ENCODE measurements at places on chromosomes 12 and 14. TPM values are rescaled to one million over a fixed set of nuclear protein-coding genes. Genes with fewer than 3 reads are reported as not detected.

The CEBPE gene
- not detected for total RNA-seq

The SMIM41 gene
- 0.43 TPM for total RNA-seq

The DEGS2 gene
- total RNA-seq, result not detected

The MEG3 gene
- total RNA-seq, result 120 TPM

The HOTAIR gene
- total RNA-seq, result 3.2 TPM

The RPGRIP1 gene
- total RNA-seq, result not detected

The AKAP6 gene
- total RNA-seq, result 3.9 TPM

The BATF gene
- total RNA-seq, result not detected

The MMP19 gene
- 9.7 TPM for total RNA-seq

The DACT1 gene
- total RNA-seq, result 35.8 TPM

The ESR2 gene
- total RNA-seq, result not detected

The SCARB1 gene
- 28.5 TPM for total RNA-seq

The ART4 gene
- under 0.01 TPM for total RNA-seq

The GLI1 gene
- 1.9 TPM for total RNA-seq

DNA sequence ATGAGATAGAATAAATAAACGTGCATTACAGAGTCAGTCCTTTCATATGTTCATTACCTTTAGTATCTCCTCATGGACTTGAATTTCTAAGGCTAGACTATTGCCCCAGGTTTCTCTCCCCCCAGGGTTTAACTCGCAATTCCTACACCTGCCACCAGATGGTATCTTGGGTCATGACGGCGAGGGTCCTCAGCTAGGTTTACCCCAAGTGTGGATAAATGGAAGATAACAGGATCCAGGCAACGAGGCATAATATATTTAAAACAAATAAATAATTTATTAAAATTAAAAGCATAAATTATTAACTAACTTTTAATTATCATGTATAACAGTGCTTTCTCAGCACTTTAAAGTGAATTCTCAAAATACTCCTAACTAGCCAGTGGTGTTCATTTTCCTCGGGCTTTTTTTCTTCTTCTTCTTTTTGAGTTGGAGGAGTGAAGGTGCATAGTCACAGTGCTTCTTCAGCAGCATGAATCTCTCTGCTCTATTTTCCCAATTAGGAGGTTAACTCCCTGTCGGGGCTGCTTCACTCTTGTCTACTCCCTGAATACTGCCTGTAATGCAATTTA is 243.5 kb upstream of the CAND1 start:
- DNase-seq, result peak; percentile 17

DNA sequence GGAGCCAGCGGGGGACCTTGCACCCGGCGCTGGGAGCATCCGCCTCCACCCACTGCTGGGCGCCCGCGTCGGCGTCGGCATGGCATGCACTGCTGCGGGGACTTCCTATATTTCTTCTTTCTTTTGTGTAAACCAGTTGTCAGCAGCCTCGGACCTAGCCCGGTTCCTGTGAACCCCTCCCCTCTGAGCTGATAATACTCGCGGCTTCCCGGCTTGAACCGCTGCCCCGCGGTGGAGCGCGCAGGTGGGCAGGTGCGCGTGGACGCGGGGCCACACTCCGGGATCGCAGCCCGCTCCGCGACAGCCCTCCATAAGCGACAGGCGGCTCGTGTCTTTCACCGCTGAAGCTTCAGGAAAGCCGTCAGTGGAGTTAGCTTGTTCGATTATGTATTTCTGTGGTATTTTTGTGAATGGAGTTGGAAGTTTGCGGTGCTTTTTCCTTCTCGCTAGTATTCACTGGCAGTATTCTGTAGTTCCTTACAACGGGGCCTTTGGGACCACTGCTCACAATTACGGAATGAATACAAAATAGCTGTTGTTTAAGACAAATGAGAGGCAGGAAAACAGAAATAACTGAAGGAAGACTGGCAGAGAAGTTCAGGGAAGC is 870 bp downstream of the BMAL2 start:
- no peak for DNase-seq

- no peak for DNase-seq
Measured at GRCh38 chr14:56057767-56058166, 60.4 kb upstream of the PELI2 start.

DNA sequence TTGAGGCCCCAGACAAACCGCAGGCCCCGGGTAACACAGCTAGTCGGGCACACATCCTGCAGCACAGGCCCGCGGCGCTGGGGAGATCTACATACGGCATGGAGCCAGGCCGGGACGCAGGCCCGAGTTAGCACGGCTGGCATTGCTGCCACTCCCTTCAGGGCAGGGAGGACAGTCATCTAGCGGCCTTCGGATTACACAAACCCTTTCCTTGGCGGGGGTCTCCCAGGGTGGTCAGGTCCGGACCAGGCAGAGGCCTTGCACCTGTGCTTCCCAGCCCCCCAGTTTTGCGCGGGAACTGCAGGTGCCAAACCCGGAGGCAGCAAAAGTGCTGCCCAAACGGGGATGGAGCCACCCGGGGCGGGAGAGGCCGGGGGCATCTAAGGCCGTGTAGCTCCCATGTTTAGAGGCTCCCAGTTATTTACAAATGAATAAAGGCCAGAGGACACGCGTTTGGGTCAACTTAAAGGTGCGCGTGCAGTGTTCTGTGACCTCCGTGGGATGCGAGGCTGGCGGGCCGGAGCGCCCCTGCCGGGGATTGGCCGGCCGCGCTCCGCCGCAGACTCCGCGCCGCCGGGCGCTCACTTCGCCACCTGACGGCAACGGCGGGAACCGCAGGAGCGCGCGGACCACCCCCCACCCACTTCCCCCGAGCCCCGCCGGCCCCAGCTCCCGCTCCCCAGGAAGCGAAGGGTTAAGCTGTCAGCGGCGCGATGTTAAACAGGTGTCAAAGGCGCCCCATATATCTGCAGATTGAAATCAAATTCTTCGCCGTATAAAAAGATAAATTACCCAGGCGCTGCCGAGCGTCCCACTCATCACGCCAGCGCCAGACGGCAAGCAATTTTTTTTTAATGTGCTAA is 18.1 kb downstream of the VSX2 start:
- peak; percentile 19 for DNase-seq

DNA sequence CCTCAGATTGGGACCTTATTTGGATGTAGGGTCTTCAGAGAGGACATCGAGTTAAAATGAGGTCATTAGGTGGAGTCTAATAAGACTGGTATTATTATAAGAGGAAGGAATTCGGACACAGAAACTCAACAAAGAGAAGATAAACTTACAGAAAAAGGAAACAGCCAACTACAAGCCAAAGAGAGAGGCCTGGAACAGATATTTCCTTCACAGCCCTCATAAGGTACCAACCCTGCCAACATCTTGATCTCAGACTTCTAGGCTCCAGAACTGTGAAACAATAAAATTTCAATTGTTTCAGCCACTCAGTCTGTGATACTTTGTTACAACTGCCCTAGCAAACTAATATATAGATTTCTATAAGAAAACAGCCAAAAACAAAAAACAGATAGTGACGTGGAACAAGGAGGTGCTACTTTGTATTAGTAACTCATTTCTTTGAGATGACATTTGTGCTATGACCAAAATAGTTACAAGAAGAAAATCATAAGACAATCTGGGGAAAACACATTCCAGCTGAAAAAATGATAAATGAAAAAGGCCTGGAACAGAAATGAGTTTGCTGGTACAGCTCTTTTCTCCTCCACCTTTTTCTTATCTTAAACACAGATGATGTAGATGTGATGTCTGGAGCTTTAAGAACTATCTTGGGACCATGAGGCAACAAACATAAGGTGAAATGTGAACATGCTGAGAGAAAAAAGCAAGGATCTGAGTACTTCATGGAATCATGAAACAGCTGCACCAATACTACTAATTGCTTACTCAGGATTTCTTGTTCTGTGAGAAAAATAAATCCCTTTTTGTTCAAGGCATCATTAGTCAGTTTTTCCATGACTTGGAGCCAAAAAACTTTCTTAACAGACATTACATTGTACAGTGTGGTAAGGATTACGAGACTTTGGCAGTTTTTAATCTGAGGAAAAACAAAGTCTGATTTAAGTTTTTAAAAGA is 243.2 kb downstream of the ANO6 start:
- peak; percentile 12 for DNase-seq

- DNase-seq, result no peak
Measured at GRCh38 chr12:88141425-88141773, 489 bp downstream of the CEP290 start.

DNA sequence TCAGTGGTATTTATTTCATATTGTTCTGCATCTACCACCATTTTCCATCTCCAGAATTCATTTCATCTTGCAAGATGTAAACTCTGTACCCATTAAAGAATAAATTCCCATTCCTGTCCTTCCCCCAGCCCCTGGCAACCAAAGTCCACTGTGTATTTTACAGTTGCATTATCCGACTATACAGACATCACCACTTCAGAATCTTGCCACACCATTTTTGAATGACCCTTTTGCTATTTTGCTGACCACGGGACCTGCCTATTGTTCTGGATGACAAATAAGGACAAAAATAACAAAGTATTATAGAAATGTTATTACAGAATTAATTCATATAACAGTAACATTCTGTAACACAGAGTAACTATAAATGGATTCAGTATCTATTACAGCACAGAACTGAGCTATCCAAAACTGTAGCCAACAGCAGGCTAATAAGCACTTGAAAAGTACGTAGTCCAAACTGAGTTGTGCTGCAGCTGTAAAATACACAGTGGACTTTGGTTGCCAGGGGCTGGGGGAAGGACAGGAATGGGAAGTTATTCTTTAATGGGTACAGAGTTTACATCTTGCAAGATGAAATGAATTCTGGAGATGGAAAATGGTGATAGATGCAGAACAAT is 61.3 kb downstream of the CDK17 start:
- DNase-seq, result no peak

GRCh38 chr12:113248842-113249435 is 27.7 kb downstream of the TPCN1 start:
- DNase-seq, result no peak

- no peak for DNase-seq
Measured at GRCh38 chr12:57822392-57823130, 4.0 kb upstream of the AVIL start.

- no peak for DNase-seq
Measured at GRCh38 chr12:118368821-118369220, 3.9 kb downstream of the TAOK3 start.

DNA sequence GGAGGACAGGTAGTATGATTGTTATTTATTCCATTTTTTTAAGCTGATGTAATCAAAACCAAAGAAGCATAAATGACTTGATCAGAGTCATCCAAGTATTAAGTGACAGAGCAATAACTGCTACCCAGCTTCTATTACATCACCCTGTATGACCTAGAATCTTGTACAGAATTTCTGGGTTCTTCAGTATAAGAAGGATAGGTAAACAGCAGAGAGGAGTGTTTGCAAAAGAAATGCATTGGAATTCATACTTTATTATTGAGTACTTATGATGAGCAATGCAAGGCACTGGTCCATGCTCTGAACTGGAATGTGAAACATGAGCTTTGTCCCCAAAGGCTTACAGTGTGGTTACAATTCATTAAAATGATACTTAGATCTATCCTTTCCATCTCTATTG is 916.8 kb downstream of the DIO2 start:
- DNase-seq, result peak; percentile 8

- no peak for DNase-seq
Measured at GRCh38 chr12:777550-778047, 25.2 kb downstream of the WNK1 start.

DNA sequence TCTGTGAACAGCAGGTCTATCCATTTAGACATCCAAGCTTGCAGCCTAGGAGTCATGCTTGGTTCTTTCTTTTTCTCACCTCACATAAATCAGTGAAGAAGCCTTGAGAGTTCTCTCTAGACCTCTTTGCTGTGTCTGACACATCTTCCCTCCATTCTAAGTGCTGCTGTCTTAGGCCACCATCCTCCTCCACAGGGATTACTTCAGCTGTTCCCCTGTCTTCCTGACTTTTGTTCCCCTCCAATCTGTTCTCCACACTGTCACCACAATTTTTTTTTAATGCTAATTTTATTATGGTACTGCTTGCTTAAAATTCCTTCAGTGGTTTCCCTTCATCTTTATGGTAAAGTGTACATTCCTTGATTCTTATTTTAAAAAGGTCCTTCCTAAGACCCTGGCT is 71.8 kb downstream of the DERA start:
- DNase-seq, result no peak

DNA sequence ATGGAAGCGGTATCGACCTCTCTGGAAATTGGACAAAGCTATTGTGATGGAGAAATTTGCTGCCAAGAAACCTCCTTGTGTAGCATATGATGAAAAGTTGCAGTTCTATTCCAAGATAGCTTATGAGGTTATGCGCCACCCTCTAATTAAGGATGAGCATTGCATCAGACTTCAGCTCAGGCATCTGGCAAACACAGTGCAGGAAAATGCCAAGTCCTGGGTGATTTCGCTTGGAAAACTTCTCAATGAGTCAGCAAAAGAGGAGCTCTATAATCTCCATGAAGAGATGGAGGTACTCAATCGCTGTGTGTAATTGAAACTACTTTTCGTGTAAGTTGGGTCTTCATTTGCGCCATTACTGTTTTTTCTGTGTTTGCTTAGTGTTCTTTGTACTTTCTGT is 51.2 kb downstream of the DNAH10 start:
- peak; percentile 60 for DNase-seq

DNA sequence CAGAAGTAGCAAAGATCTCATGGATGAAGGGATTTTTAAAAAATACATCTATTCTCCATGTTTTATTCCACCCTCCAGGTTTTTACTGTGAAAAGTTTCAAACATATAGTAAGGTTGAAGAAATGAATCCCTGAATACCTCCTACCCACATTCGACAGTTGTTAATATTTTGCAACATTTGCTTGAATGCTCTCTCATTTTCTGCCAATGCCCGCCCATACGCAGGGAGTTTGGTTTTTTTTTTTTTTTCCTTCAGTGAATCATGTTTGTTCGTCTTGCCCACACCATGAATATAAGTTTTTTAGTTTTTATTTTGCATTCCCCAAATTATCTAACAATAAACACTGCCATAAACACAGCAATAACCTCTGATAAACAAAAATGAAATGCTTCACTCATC is 82.9 kb downstream of the MAP1LC3B2 start:
- DNase-seq, result no peak

- peak; percentile 5 for DNase-seq
Measured at GRCh38 chr14:52553002-52553670, 500 bp downstream of the GPR137C start.
